ENCODE measurements at places on chromosomes 13 and 19. TPM values are rescaled to one million over a fixed set of nuclear protein-coding genes. Genes with fewer than 3 reads are reported as not detected.

Gene ZNF433
- 0.63 TPM for total RNA-seq

Gene DNASE2
- 17.2 TPM for total RNA-seq

Gene ZNF564
- total RNA-seq = 17.6 TPM

Gene INSL3
- 0.52 TPM for total RNA-seq

Gene CLEC4G
- 0.63 TPM for total RNA-seq

Gene FSD1
- 0.73 TPM for total RNA-seq

Gene PRTN3
- total RNA-seq = 0.31 TPM
